ENCODE measurements at places on chromosomes 1 and 21. TPM values are rescaled to one million over a fixed set of nuclear protein-coding genes. Genes with fewer than 3 reads are reported as not detected.

Gene ENO1
- total RNA-seq = 982 TPM

Gene FCGR3A
- total RNA-seq = 10.1 TPM

Gene TACSTD2
- 0.52 TPM for total RNA-seq

Gene PTPN7
- 2.0 TPM for total RNA-seq

Gene CFAP126
- not detected for total RNA-seq

Gene RIPPLY3
- not detected for total RNA-seq

Gene CCDC17
- total RNA-seq = 1.8 TPM

Gene CHODL
- 0.53 TPM for total RNA-seq

Gene LRRC38
- total RNA-seq = not detected

All from colonic mucosa (tissue), 4 donors.